ENCODE measurements at places on chromosomes 4 and X. TPM values are rescaled to one million over a fixed set of nuclear protein-coding genes. Genes with fewer than 3 reads are reported as not detected.

The TNIP3 gene
- polyA plus RNA-seq: 0.73 TPM

The AMBN gene
- not detected for polyA plus RNA-seq

The POLR2B gene
- polyA plus RNA-seq: 86.8 TPM

The XAGE2 gene
- polyA plus RNA-seq: not detected

The PAK3 gene
- 23.9 TPM for polyA plus RNA-seq

The PAGE5 gene
- not detected for polyA plus RNA-seq

The SUPT20HL2 gene
- polyA plus RNA-seq: not detected

The TEX13B gene
- not detected for polyA plus RNA-seq

The SLC7A11 gene
- polyA plus RNA-seq: 5.0 TPM

The C4orf46 gene
- 7.4 TPM for polyA plus RNA-seq

The MYL5 gene
- polyA plus RNA-seq: 3.8 TPM

The GAGE1 gene
- polyA plus RNA-seq: not detected

The PHOX2B gene
- polyA plus RNA-seq: not detected

The TGIF2LX gene
- not detected for polyA plus RNA-seq

The CHIC2 gene
- polyA plus RNA-seq: 10.3 TPM

The SLC30A9 gene
- 48.5 TPM for polyA plus RNA-seq

The SULT1B1 gene
- polyA plus RNA-seq: 0.17 TPM

The MED14 gene
- 26.1 TPM for polyA plus RNA-seq

Measured in Purkinje cell (primary cell).